ENCODE measurements at places on chromosomes 3 and 15.

GRCh38 chr3:184155644-184156521 is 706 bp downstream of the DVL3 start:
- peak; percentile 20 for DNase-seq

DNA sequence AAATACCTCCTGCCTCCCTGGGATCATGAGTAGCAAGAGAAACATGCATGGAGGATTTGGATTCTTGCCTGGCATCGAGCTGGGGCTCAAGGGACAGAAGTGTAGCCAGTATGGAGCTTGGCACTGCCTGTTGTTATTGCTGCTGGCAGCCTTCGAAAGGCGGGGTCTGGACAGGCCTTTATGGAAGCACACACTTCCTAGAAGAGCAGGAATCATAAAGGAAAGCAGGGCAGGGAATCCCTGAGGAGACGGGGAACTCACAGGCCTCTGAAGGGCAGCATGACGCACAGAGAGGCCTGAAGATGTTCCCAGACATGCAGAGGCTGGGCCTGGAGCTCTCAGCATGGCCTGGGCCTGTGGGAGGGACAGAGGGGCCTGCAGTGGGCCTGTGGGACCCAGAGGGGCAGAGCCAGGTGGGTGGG is 18.6 kb upstream of the SLC41A3 start:
- no peak for DNase-seq

- peak; percentile 15 for DNase-seq
These were observed 146.0 kb downstream of the CHST2 start for GRCh38 chr3:143265501-143266070.

GRCh38 chr15:42528970-42529369 is 19.6 kb downstream of the LRRC57 start:
- no peak for DNase-seq

DNA sequence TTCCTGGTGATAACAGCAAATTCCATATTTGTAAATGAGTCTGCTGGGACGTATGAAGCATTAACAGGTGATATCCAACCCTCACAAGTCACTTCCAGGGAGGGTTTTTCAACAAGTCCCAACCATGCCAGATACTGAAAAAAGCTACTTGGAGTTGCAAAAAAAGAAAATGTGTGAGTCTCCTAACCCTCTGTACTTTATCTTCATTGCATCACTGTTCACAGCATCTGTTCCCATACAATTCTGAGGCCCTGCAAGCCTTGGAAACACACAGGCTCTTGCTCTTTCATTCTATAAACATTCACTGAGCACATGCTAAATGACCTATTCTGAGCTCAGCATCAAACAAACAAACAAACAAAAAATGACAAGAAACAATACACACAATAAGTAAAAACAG is 120.8 kb downstream of the RFTN1 start:
- DNase-seq: no peak

DNA sequence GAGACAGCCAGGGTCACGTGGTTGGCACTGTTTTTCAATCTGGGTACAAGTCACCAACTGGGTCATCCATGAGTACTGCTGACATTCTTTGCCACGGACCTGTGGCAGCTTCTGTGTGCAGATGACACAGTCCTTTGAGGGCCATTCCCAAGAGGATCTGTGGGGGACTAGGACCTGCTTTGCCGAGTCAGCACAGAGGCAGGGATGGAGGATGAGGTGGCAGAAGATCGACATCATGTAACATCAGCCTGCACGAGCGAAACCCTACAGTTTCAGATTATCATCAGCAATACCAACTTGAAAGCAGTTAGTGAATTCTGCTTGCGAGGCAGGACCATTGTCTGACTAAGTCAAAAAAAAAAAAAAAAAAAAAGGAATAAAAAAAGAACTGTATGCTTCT is 227.7 kb downstream of the FOXP1 start:
- DNase-seq: no peak

- DNase-seq: no peak
These were observed 478.0 kb downstream of the GABRG3 start for GRCh38 chr15:27448986-27449385.

- DNase-seq: no peak
These were observed 97.7 kb downstream of the ROBO2 start for GRCh38 chr3:77137559-77137958.

DNA sequence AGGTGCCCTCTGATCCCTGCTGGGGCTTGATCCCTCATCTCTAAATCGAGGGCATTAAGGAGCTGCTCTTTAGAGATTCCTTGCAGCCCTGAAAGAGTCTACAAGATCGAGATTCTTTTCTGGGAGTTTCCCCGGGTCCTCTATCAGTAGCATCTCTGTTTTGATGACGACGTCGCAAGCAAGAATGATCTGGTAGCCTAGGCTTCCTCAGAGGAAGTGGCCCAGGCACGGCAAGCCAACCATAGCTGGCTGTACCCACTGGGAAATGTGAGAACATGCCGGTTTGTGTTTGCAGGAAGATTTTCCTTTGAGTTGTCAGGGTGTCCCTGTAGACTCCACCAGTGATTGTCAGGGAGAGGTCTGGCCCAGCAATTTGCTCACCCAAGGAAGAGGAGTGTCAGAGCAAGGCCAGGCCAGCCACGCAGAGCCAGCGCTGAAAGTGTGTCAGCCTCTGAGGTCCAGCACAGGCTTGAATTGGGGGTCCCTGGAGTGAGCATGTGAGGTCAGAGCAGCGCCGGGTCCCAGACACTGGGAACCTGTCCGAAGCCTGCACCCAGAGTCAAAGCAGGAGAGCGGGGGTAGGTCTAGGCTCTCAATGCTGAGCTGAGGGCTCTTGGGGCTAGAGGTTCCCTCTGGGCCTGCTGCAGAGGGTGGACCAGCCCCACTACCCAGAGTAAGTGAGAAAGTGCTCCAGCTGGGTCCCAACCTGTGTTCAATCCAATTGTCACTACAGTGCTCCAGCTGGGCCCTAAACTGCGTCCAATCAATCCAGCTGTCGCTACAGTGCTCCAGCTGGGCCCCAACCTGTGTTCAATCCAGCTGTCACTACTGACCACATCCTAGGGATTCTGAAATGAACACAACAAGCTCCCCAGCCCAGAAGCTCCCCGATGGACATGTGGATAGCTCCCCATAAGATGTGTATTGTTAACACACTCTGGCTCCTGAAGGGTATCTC is 95.7 kb downstream of the CHDH start:
- no peak for DNase-seq

Measured in SW480 (cell line).